Fibroblast of villous mesenchyme (primary cell): ENCODE measurements at places on chromosomes 3 and 15.

DNA sequence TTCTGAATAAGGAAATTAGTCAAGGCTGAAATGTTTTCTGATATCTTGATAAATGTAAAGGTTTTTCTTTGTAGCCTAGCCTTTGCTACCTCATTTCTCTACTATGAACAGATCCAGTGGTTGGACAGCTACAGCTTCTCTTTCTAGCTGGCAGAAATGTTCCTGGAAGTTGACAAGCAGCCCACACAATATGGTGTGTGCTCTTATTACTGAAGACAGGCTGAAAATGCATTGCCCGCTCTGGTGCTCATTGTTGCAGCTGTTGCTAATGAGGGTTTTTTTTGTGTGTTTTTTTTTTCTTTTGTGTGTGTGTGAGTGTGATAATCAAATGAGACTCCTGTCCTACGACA, 844.3 kb upstream of the SEMA6D start:
- no peak for DNase-seq

GRCh38 chr15:94547711-94548110, 316.4 kb downstream of the MCTP2 start:
- DNase-seq = no peak

DNA sequence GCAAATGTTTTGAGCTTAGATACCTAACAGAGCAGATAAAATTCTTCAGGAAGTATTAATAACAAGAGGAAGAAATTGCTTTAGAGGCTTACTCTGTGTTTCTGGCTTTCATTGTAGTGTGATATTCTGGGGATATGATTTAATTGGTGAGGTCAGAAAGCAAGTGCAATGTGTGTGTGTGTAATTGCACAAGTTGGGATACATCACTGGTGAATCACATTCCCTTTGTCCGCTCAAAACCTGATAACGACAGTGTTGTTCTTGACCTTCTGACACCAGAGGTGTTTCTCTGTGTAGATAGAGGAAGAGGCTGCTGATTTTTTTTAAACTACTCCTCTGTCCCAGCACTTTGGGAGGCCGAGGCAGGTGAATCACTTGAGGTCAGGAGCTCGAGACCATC, 161.1 kb downstream of the CACNA2D3 start:
- DNase-seq = no peak

- peak; percentile 63 for DNase-seq
Measured at GRCh38 chr3:67459796-67460195, 194.6 kb downstream of the SUCLG2 start.

- no peak for DNase-seq
Measured at GRCh38 chr15:62128916-62129315, 36.2 kb downstream of the C2CD4B start.

DNA sequence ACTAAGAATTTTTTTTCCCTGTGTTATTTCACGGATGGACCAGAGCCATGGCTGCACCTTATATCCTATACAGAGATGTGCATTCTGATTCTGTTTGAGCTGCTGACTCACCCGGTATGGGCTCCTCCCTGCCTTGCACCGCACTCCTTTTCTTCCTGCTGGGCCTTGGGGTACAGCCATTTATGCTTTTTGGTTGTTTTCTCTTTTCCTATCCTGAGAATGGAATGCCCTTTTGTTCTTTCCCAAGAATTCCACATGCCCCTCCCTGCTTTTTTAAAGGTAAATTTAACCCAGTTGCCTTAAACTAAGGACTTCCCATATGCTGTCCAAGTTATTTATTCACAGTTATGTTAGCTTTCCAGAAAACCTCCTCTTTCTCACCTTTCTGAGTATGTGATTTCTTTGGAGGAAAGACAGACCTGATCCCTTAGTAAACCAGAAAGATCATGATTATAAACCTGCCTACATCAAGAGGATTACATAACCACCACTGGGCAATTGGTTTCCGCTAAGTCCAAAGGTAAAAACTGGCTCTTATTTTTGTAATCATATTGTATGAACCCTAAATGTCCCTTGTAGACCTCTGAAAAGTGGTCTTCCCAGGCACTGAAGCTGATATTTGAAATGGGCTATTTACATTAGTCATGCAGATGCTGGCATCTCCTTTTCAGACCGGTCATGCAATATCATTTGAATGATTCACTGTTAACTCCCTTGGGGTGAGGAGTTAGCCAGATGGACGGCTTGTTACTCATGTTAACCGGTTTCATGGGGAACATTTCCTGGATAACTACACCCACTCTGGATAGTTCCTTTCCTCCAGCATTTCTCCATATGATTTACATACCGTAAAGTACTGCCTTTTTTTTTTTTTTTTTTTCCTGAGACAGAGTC, 45.5 kb downstream of the TMOD3 start:
- peak; percentile 92 for DNase-seq

DNA sequence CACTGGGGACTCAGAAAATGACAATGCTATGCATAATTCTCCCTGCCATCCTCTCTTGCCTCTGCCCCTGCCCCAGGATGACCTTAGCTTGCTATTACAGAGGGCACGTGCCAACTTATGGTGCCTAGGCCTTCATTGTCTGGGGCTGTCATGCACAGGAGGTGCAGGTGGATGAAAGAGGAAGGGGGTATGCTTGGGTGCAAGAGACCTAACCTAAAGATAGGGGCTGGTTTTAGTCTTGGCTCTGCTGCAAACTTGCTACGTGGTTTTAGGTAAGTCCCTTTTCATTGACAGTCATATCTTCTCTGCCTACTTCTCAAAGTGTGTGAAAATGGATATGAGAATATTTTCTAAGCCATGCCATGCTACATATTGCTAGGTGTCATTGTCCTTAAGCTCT, 161.3 kb downstream of the EPHB1 start:
- DNase-seq = no peak

DNA sequence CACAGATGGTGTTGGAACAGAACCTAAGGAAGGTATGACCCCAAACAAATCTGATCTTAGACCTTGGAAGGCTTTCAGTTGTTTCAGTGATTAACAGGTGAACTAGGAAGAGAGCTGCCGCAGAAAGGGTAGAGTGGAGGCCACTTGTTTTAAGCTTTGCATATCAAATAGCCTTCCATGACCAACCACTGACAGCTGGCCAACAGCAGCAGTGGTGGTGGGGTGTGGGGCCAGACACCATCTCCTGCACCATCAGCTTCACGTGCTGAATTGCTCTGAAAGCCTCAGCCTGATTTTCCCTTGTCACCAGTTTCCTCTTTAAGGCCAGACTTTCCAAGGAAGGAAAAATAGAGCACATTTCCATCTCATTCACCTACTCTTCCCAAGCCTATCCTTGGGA, 16.6 kb upstream of the OSBPL11 start:
- no peak for DNase-seq

DNA sequence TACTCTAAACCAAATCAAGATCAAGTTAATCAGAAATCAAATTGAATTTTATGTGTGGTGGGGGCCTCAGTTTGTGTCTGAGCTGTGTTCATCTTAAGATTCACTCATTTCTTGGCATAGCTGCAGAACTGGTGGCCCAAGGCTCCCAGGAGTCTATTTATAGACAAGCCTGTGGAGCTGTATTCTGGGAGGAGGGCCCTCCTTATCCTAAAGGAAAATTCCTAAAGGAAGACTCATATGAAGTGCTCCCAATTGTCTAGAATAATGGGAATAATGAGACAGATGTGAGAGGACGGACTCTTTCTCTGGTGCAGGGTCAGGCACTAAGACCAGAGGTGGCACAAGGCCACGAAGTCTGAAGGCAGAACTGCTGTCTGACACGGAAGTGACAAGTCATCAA, 38.9 kb downstream of the C3orf85 start:
- no peak for DNase-seq

- DNase-seq = no peak
Measured at GRCh38 chr3:141384575-141384974, 16.3 kb downstream of the ZBTB38 start.

DNA sequence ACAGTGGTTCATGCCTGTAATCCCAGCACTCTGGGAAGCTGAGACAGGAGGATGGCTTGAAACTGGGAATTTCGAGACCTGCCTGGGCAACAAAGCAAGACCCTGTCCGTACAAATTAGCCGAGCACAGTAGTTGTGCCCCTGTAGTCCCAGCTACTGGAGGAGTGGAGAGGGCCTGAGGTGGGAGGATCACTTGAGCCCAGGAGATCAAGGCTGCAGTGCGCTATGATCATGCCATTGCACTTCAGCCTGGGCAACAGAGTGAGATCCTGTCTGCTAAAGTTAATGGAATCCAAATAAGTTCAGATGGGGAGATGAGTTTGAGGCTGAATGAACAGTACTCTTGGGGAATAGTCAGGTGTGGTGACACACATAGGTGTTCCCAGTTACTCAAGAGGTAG, 14.4 kb downstream of the TRIM71 start:
- DNase-seq = no peak

GRCh38 chr3:72171463-72171881, 386.5 kb upstream of the PROK2 start:
- peak; percentile 42 for DNase-seq

DNA sequence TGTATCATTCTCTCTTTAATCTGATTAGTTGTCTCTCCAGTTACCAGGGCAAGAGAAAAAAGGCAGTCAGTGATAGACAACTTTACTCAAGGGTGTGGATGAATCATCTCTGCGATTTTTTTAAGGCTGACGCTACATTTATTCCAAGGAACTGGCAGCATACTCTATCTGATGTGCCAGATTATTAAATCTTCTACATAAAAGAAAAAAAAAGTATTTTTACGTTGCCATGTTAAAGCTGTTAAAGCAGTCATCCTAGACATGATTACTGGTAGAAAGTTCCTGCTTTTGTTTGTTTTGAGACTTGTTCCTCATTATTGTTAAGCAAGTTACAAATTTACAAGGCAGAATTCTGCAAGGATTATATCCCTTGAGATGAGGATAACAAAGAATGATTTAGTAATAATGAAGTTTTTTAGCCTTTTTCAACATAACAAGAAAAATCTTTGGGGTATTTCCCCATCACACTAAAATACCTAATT, 121.7 kb downstream of the CBLB start:
- peak; percentile 59 for DNase-seq

DNA sequence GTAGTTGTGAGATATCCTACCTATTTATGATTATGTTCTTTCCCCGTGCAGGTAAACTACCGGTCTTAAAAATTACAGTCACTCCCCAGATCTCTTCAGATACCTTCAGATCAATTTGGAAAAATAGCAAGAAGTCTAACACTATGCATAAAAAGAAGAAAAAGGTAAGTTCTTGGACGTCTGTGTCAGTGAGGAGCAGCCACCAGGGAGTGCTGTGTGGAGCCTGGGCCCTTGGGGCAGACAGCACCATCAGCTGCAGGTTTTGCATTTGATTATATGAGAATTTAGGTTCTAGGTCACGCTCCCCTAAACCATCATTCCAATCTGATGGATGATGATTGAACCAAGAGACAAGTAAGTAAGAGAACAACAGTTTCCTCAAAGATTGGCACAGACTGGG, 8.9 kb upstream of the RNF7 start:
- DNase-seq = no peak

- DNase-seq = peak; percentile 90
Measured at GRCh38 chr3:155233213-155233612, 60.3 kb downstream of the STRIT1 start.

GRCh38 chr15:41577863-41578735, 19.1 kb downstream of the TYRO3 start:
- no peak for DNase-seq

GRCh38 chr15:45831787-45832186, 197.0 kb downstream of the SQOR start:
- DNase-seq = no peak

DNA sequence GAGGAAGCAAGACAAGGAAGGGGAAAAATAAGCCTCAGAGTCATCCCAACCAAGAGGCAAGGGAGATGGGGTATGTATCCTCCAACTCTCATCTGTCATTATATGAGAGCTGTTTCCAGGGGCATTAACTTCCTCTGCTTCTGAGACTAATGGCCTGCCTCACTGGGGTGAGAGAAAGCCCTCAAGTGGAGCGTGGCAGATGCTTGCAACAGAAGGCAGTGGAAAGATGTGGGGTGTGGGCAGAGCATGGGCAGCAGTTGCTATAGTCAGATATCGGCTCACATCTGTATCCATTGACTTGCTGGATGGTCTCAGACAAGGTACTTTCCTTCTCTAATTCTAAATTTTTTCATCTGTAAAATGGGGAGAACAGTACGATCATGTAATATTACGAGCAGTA, 81.7 kb upstream of the PLCL2 start:
- no peak for DNase-seq

GRCh38 chr3:128274837-128275236, 121.6 kb downstream of the EEFSEC start:
- peak; percentile 93 for DNase-seq

GRCh38 chr15:57680021-57680420, 26.5 kb upstream of the POLR2M start:
- DNase-seq = no peak

GRCh38 chr3:180116203-180116602, 79.5 kb upstream of the PEX5L start:
- DNase-seq = no peak

DNA sequence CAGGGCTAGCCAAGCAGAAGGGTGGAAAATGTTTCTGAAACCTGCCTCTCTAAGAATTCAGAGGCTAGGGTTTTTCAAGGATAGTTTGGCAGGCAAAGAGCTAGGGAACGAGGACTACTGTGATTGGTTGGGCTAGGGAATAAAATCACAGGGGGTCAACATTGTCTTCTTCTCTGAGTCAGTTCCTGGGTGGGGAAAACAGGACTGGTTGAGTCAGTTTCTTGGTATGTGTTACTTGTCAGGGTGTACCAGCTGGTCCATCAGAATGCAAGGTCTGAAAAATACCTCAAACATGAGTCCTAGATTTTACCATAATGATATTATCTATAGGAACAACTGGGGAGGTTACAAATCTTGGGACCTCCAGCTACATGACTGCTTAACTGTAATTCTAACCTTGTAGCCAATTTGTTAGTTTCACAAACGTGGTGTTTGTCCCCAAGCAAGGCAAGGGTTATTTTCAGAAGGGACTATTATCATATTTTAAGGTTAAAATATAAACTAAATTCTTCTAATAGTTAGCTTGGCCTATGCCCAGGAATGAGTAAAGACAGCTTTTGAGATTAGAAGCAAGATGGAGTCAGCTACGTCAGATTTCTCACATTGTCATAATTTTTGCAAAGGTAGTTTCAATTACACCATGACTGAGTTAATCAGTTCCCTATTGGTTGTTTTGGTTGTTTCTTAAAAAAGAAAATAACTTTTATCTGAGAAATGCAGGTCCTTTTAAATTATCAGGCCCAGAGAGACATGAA, 231.5 kb downstream of the ALCAM start:
- peak; percentile 77 for DNase-seq

DNA sequence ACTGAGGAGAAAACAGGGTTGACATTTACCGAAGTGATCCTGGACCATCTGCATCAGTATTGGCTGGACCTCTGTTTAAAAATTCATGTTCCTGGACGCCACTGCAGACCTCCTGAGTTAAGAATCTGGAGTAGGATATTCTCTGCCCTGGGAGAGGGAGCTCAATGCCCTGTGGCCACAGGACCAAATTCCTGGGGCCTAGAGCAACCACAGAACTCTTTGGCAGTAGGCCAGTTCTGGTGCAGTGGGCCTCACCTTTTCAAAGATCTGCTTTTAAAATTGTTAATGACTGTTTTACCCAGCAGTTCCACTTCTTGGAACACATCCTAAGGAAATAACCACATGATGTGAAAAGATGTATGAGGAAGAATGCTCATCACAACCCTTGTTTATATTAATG, 133.3 kb upstream of the ADPGK start:
- no peak for DNase-seq

GRCh38 chr3:134008630-134009156, 21.0 kb downstream of the SLCO2A1 start:
- peak; percentile 25 for DNase-seq
